ENCODE measurements at places on chromosomes 7 and 10. TPM values are rescaled to one million over a fixed set of nuclear protein-coding genes. Genes with fewer than 3 reads are reported as not detected.

GRCh38 chr10:88672041-88672440 lies 7.8 kb downstream of the LIPF start:
- DNase-seq: no peak

The VAX1 gene
- total RNA-seq: not detected

The FEZF1 gene
- not detected for total RNA-seq

DNA sequence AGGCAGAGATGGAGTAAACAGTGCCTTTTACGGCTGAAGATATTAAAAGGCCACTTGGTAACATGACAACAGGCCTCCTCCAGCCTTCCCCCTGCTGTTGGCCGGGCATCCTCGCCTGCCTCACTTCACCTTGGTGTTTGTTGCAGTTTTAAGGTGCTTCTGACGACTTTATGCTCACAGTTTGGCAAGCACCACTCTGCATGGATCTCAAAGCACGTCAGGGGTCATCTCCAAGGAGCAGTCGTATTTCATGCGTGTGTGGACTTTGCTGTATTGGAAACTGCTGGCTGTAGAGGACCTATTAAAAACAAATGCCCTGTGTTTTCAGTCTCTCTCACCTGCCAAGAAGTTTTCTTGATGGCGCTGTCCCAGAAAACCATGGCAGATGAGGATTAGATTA lies 483.1 kb downstream of the RPS24 start:
- DNase-seq: no peak

DNA sequence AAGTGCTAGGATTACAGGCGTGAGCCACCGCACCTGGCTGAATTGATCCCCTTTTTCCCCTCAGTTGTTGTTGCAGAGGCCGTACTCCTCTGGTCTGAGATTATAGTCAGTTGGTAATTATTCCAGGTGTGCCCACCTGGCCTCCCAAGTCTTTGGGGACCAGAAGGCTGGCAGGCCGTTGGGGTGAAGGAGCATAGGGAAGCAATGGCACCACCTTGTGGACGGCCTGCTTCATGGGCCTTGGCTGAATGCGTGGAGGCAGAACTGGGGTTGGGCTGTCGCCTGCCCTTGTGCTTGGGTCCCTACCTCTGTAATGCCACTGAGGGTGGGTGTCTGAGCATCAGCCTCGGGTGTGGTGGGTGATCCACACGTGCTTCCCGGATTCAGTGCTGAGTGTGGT lies 125.7 kb downstream of the RGS10 start:
- peak; percentile 66 for DNase-seq

The LRMDA gene
- total RNA-seq: 23.1 TPM

GRCh38 chr10:129102906-129103693 lies 363.9 kb upstream of the MGMT start:
- no peak for DNase-seq

- no peak for DNase-seq
Observed at GRCh38 chr7:153954477-153954876, 97.7 kb upstream of the DPP6 start.

DNA sequence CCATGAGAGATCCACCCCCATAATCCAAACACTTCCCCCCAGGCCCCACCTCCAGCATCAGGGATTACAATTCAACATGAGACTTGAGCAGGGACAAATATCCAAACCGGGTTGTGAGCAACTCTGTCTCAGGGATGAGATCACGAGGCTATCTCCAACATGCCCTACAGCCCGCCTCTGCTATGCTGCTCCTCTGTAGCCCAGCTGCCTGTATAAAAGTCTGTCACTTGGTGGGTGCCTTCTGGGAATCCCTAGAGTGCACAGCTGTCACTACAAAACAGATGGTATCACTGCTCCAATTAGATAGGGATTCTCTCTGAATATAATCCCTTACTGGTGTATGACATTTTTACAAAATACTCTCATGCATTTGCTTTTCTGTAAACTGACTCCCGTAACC lies 114.9 kb upstream of the NANOS1 start:
- DNase-seq: no peak

GRCh38 chr7:116356333-116356965 lies 143.1 kb upstream of the CAV2 start:
- no peak for DNase-seq

The PTPN20 gene
- 2.5 TPM for total RNA-seq

The XRCC2 gene
- 0.96 TPM for total RNA-seq

- no peak for DNase-seq
Observed at GRCh38 chr10:97333351-97333600, 1.3 kb downstream of the FRAT2 start.

The PLXDC2 gene
- 48.7 TPM for total RNA-seq

DNA sequence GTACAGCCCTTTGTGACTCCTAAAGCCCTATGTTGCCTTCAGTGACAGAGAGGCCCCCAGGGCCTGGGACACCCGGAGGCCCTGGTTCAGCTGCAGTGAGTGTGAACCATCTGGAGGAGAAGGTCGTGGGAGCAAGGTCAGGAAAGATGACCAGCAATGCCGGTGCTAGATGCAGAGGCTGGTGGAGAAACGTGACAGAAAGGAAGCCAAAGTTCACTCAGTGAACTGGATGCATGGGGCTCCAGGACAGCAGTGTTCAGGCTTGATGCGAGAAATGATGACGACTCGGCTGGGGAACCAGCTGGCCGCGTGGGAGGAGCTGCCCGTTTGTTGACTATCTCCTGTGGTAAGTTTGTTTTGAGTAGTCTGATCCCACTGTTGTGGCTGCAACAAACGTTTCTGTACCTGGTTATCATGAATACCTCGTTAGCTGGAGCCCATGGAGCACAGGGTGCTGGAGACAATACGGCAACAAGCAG lies 54.1 kb upstream of the MKRN1 start:
- DNase-seq: no peak

- DNase-seq: peak; percentile 88
Observed at GRCh38 chr10:89373916-89374711, 3.7 kb upstream of the IFIT1B start.

- DNase-seq: no peak
Observed at GRCh38 chr10:2955064-2955463, 112.3 kb upstream of the PFKP start.

- DNase-seq: peak; percentile 63
Observed at GRCh38 chr7:32204361-32205018, 134.3 kb upstream of the PDE1C start.

- no peak for DNase-seq
Observed at GRCh38 chr10:33257439-33258080, 76.9 kb downstream of the NRP1 start.

- no peak for DNase-seq
Observed at GRCh38 chr7:146387140-146387539, 270.5 kb downstream of the CNTNAP2 start.

DNA sequence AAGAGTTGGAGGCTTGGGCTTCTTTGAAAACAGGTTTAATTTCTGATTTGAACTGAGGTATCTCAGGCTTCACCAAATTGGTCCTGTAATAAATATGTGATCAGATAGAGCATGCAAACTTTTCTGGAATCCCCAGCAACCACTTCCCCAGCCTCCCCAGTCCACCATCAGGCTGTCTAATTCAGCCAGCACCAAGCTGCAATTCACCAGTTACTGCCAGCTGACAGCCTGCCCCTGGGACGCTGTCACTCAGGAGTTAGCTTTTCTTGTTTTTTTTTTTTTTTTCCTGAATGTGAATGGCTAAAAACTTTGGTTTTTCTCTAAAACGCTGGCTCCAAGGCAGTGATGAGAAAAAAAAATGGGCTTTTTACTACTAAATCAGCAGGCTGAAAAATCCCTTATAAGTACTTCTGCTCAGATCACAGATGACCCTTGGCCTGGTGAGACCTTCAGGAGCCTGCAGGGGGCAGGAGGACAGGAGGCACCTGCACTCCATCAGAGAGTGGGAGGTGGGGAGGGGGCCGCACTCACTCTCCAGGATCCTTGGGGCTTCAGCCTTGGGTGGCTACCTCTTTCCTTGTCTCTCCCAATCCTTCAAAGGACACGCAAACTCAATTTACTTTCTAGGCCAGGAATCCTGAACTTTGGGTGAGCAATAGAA lies 349.4 kb downstream of the GATA3 start:
- DNase-seq: no peak

DNA sequence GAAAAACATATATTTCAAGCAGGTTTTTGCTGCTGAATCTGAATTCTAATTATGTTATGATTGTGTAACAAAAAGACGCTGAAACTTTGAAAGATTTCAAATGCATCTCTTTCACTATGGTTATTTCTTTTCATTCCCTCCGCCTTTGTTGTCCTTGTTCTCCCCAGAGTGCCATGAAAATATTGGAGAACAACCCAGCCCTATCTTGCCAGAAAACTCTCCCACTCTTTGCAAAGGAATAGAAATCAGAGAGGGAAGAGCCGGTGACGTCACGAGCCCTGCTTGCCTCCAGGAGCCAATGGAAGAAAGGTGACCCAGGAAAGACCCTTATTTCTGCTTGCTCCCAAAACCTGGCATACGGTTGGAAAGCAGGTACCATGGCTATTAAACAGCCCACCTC lies 3.4 kb downstream of the GFRA1 start:
- DNase-seq: no peak

The CPA2 gene
- not detected for total RNA-seq

The FAM3C gene
- total RNA-seq: 64.1 TPM

DNA sequence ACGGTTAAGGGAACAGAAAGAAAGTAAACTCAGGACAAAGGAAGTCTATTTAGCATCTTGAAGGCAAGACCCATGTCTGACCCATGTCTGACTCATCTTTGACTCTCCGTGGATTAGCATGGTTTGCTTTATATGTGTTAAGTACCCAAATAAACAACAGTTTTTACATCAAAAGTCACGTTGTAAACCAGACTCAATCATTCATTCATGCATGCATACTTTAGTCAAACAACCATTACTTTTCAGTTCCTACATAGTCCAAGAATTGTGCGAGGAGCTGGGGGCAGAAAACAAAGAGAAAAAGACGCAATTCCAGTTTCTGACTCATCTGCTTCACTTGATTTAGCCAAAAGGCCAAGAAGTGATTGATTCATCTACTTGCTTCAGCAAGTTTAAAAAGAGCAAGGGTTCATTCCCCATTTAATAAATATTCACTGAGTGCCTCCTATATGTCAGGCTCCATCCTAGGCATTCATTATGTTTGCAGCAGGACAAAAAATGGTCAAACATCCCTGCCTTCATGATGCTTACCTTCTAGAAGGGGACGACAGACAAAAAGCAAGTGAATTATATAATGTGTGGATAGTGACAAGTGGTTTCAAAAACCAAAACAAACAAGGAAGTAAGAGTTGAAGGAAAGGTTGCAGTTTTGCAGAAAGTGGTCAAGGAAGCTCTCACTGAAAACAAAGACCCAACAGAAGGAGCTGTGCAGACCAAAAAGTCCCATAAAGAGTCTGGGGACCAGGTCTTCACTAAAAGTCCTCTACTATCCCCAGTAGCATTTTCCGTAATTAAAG lies 116.2 kb downstream of the FAM107B start:
- DNase-seq: no peak

- DNase-seq: no peak
Observed at GRCh38 chr10:75542906-75543305, 111.5 kb downstream of the LRMDA start.
